CD8-positive, alpha-beta T cell (primary cell): ENCODE measurements at places on chromosomes 3 and 15.

GRCh38 chr3:134883697-134884385 lies 88.8 kb downstream of the EPHB1 start:
- no peak for DNase-seq

GRCh38 chr15:48548455-48548854 lies 97.1 kb downstream of the FBN1 start:
- no peak for DNase-seq

- DNase-seq = no peak
Measured at GRCh38 chr15:59237924-59238331, 31.3 kb downstream of the LDHAL6B start.

GRCh38 chr3:136294176-136294575 lies 44.0 kb downstream of the PCCB start:
- DNase-seq = no peak

DNA sequence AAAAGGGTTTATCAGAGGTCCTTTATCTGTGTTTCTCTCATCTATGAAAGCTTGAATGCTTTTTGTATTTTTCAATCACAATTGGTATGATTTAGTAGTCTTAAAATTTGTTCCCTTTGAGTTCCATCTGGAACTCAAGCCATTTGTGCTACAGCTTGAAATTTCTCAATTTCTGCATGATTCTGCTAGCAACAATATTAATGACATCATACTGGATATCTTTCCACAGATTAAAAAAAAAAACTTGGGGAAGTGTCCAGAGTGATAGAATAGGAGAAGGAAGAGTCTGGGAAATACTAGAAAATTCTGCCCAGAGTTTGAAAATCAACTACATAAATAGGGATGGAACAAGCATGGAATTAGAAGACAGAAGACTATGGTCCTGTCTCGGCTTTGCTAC lies 9.3 kb upstream of the FBN1 start:
- DNase-seq = no peak

GRCh38 chr3:112976001-112976400 lies 1.1 kb upstream of the CD200R1 start:
- DNase-seq = no peak
